NCI-H1105 treated with DMSO at 0.1 percent for 48 hours (cell line): ENCODE measurements at places on chromosomes 3 and 15.

DNA sequence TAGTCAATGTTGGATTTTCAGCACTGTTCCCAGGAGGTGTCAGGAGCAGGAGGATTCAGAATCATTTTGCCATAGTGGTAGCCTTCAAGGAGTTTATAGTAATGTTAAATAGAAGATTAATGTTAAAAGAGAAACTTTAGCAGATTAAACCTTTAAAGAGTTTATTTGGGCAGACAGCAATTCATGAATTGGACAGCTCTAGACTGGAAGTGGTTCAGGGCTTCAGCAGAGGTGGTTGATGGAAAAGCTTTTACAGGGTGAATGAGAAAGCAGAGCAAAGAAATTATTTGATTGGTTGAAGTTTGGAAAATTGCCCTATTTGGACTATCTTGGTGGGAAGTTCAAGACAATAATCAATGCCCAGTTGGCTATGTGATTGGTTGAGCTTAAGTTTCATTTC lies 416.6 kb upstream of the TBL1XR1 start:
- no peak for DNase-seq

GRCh38 chr3:4310971-4311370 lies 7.8 kb downstream of the SETMAR start:
- DNase-seq = no peak

- no peak for DNase-seq
Measured at GRCh38 chr3:23117856-23118255, 85.3 kb upstream of the UBE2E2 start.

DNA sequence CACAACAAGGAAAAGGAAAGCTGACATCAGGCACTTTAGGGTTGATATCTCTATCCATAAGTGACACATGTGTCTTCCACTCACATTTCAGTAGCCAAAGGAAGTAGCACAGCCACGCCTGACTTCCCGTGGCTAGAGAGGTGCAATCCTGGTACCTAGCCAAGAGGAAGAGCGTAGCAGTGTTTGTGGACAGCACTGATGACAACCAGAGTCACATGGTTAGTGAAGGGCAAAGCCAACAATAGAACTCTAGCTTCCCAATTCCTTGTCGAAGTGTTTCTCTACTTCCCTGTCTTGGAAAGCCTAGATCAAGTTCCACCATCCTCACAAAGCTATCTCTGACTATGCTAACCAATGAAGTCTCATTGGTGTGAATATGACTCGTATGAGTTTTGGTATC lies 189.2 kb downstream of the RSL24D1 start:
- DNase-seq = no peak

GRCh38 chr3:14154276-14154675 lies 24.1 kb downstream of the XPC start:
- DNase-seq = no peak

GRCh38 chr15:46955576-46955975 lies 761.7 kb upstream of the SEMA6D start:
- DNase-seq = no peak

DNA sequence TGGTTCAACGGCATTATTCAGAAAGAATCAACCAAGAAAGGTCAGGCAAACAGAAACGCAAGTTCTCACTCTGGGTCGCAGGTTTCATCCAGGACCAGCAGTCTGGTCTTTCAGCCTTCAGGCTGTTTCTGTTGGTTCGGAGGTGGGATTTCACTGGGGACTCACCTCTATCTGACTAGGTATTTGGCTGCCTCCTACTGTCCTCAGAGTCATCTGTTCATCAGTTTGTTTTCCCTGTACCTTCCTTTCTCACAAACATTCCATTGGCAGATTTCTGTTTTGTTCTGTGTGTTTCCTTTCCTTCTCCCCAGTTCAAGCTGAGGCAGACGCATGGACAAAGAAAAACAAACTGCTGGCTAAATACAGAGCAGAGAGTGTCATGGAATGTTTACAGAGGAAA lies 1046.6 kb upstream of the CFAP20DC start:
- no peak for DNase-seq

- DNase-seq = no peak
Measured at GRCh38 chr3:116939550-116939949, 230.0 kb downstream of the TUSC7 start.
